NCI-H1092 (cell line): ENCODE measurements at places on chromosomes 12 and 14.

- DNase-seq: no peak
These were observed 47.1 kb downstream of the FLRT2 start for GRCh38 chr14:85576848-85577542.

DNA sequence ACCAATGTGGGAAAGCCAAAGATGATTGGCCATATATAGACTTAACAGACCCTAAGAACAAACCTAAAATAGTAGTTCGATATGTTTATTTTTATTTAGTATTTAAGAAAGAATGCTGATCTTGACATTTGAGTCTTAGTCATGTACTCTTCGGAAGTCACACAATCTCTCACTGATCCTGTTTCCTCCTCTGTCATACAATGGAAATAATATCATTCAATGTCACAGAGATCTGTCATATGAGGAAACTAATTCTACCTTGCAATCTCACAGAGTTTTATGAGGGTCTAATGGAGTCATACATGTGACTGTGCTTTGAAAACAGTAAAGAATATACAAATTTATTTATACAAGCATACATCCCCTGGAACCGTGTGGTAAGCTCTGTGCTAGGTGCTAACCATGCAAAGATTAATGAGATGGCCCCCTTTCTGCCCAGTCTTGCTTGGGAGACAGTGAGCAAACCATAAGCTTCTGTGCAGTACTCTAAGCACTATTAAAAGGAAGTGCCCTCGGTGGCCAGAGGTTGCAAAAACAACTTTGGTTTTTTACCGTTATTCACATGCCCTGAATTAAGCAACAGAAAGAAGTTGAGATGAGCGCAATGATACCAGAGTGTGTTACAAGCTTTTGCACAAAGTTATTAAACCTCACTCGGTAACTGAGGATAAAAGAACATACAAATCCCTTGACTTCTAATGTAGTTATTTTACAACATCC is 1.7 kb upstream of the LIN7A start:
- DNase-seq: no peak

- DNase-seq: no peak
These were observed 613.0 kb downstream of the DIO2 start for GRCh38 chr14:79598339-79598738.

- DNase-seq: no peak
These were observed 201.6 kb upstream of the NOS1 start for GRCh38 chr12:117563007-117563406.

GRCh38 chr14:24036169-24036962 is 15.4 kb upstream of the CARMIL3 start:
- peak; percentile 72 for DNase-seq

GRCh38 chr12:119341988-119342387 is 7.5 kb downstream of the CCDC60 start:
- no peak for DNase-seq

DNA sequence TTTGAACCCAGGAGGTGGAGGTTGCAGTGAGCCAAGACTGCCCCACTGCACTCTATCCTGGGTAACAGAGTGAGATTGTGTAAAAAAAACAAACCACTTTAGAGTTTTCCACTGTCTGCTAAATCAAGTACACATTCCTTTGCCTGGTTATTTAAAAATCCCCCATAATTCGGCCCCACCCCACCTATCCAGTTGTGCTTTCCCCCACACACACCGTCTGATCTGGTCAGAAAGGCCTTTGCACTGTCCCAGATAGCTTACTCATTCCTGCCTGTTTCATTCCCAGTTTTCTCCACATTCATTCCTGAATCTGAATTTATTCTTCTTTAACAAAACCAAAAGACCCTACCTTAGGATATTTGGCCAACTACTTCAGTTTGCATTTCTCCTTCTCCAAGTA is 29.5 kb downstream of the NINJ2 start:
- no peak for DNase-seq

DNA sequence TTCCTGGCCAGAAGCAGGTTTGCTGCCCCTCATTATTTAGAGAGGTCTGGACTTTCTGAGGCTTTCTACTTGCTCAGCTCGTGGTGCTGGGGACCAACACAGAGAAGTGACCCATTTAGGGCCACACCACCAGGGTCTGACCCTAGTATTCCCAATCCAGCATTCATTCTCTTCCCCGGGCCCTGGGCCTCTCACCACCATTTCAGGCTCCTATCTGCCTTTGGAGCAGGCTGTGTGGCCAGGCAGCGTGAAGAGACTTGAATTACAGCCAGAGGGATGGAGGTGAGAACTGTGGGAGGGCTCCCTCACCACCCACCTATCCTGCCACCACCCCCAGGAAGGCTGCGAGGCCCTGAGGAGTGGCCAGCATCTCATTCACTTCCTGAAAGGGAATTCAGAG is 24.6 kb downstream of the FAM222A start:
- no peak for DNase-seq

DNA sequence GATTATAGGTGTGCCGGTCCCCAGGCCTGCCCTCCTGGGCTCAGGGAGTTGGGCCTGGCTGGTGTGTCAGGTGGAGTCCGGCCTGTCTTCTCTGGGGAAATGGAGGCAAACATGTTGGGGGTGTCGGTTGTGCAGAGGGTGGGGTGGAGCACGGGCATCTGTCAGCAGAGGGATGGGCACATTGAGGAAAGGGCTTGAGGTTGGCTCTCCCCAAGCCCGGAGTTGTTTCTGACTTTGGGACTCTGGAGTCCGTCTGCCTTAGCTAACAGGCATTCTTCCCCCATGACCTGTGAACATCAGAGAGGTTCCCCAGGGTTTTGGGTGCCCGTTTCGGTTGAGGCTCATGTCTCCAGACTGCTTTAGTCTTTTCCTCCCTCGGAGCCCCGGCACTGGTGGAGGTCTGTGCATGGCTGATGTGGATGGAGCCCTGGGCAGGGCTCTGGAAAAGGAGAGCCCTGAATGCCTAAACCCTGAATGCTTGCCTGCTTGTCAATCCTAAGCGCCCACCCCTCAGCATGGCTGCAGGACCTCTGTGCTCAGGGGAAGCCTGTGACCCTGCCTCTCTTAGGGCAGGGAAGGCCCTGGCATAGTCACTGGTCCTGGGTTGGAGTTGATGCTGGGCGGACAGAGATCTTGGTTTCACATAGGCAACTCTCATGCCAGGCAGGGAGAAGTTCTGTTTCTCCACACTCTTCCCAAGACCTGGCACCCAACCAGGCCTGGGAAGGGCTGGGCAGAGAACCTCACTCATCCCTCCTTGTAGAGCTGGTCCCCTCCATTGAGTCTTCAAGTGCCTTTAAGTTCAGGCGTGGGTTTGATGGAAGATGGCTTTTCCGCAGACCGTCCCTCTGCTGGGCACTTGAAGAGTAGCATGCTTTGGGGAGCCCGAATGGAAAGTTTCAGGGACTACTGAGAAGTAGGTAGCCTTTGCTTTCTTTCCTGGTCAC is 12.9 kb downstream of the NYNRIN start:
- DNase-seq: peak; percentile 23

- no peak for DNase-seq
These were observed 5.4 kb downstream of the TTC7B start for GRCh38 chr14:90810806-90811205.

- no peak for DNase-seq
These were observed 164 bp downstream of the KIF21A start for GRCh38 chr12:39442831-39443080.

GRCh38 chr14:44804391-44804790 is 157.4 kb downstream of the KLHL28 start:
- no peak for DNase-seq

DNA sequence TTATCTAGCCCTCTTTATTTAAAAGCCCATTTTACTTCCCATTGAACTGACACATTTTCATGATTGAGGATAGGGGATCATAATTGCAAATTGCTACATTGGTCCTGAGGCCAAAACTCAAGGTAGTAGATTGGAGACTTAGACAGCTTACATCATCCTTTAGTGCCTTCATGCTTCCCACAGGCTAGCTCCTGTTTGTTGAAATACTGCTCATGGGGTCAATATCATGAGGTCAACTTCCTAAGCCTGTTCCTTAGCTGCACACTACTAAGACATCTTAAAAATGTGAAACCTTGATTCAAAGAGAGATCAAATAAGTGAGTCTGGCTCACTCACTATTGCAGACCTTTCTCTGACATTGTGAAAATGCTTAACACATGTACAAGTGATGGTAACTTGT is 113.0 kb downstream of the TBC1D30 start:
- no peak for DNase-seq
